T-helper 17 cell (primary cell): ENCODE measurements at places on chromosomes 3 and 15.

DNA sequence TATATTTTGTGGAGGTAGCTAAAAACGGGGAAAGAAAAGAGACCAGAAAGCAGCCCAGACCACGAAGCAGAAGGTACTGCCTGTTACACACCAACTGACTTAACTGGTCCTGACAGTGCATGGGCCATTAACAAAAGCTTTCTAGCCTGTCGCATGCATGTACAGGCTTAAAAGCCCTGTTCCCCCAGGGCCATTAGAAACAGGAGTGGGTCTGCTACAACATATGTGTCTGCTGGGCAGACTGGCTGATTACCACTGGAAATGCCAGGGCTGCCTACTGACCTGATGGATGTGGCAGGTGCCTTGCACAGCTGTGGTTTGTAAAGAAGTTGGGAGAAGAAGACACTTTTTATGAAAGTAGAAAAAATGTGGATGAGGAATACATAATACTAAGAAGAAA, 137.4 kb downstream of the GAP43 start:
- no peak for DNase-seq

DNA sequence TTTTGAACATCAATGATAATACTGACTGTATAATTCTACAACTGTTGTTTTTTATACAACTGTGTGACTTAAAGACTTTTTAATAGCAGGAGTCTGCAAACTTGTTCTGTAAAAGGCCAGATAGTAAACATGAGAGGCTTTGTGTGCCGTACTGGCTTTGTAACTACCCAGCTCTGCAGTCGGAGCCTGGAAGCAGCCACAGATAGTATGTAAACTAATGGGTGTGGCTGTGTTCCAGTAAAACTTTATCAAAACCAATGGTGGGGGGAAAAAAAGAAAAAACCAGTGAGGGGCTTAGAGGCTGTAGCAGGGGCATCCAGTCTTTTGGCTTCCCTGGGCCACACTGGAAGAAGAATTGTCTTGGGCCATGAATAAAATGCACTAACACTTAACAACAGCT, 11.9 kb downstream of the ASB7 start:
- DNase-seq = no peak

DNA sequence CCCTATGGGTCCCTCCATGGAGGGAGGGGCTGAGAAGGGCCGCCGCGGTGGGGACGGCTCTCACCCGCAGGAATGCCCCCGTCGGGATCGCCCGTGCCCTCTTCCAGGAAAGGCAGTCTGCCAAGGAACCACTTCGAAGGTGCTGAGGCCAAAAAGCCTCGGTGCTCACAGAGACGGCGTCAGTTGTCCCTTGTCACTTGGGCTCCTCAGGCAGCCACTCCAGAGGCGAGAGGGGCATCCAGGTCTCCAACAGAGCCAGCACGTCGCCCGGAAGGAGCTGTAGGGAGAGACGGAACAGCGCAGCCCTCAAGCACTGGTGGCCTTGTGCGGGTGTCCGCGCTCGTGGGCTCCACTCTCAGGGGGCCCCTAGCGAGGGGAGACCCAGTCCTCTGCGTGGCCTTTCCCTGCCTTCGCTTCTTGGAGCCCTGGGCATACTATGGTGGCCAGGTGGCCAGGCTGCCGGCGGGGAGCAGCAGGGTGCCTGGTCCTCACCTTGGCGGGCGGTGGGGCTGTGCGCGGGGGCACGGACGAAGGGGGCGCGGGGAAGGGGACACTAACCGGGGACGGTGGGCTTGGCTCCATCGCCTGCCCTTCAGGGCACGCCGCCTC, 994 bp downstream of the MESP1 start:
- DNase-seq = no peak

GRCh38 chr3:50623840-50624474, 7.0 kb downstream of the MAPKAPK3 start:
- DNase-seq = no peak

- no peak for DNase-seq
Observed at GRCh38 chr3:107512108-107512507, 10.7 kb upstream of the BBX start.

DNA sequence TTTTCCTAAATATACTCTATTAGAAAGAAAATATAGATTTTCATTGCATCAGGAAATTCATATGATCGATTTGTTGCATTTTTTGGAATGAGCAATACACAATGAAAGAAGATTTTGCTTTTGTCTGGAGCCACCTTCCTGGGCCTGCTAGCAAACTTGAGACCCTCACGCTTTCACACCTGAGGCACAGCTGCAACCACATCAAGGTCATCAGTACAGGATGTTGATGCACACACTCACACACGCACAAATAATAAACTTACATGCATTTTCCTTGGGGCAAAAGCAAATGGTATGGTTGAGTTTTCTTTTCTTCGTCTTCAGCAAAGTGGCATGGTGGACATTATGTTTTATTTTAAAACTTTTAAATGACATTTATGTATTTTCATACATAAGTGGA, 64.8 kb upstream of the SATB1 start:
- no peak for DNase-seq

- no peak for DNase-seq
Observed at GRCh38 chr3:45311953-45312801, 76.2 kb upstream of the LARS2 start.

- DNase-seq = no peak
Observed at GRCh38 chr15:85479071-85479647, 98.8 kb downstream of the AKAP13 start.

GRCh38 chr3:196162679-196163078, 48.5 kb downstream of the ZDHHC19 start:
- no peak for DNase-seq

GRCh38 chr3:144431134-144431533, 459.5 kb downstream of the DIPK2A start:
- no peak for DNase-seq

DNA sequence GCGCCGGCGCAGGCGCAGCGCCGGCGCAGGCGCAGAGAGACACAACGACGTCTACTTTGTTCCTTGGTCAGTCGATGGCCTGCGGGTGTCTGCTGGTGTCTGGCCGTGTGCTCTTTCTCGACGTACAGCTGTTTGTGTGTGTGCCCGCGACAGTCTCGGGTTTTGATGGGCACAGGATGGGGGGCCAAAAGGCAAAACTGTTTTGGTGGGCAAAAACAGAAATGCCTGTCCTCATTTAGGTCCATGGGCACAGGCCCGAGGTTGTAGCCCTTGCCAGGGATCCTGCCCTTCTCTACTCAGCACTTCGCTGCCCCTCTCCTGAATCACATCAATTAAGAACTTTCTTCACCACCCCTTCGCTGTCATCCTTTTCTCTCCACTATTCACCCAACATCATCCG, 184.8 kb upstream of the CHL1 start:
- no peak for DNase-seq

- no peak for DNase-seq
Observed at GRCh38 chr15:29962407-29962806, 120.3 kb upstream of the GOLGA8J start.

DNA sequence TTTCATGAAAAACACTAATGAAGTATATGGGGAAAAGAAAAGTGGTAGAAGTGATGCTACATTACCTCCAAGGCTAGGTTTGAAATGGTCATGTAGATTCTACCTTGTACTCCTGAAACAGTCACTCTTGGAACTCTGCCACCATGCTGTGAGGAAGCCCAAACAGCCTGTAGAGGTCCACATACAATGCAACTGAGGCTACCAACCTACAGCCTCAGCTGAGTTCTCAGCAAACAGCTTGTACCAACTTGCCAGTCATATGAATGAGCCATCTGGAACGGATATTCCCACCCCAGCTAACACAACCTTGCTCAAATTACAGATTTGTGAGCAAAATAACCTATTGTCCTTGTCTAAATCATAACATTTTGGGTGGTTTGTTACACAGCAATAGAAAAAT, 193.5 kb downstream of the ULK4 start:
- DNase-seq = no peak

GRCh38 chr15:90648137-90649070, 68.7 kb upstream of the BLM start:
- no peak for DNase-seq

- DNase-seq = no peak
Observed at GRCh38 chr3:13307041-13307440, 113.1 kb downstream of the NUP210 start.

DNA sequence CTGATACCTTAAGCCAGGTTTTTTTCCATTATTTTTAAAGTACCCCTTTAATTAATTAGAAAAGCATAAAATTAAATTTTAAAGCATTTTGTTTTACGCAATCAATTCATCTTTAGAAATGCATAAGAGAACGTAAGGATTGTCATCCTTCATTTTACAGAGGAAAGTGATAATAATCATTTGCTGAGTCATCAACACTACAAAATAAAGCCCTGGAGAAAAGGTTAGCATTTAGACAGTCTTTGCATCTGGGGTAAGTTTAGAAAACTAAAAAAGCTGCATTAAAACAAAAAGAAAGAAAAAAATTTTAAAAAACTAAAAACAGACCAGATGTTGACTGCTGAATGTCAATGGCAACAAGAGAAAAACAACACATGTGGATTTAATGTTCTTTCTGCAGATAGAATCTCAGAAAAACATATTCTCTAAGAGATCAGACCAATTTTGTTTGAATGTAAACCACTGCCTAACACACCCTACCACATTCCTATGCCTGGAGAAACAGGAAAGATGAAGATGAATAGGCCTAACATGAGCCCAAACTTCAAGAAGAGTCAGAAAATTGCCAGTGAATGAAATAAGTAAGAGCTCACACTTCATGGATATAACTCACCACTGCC, 59.9 kb downstream of the SUCNR1 start:
- no peak for DNase-seq

GRCh38 chr3:54818486-54818885, 109.4 kb downstream of the LRTM1 start:
- no peak for DNase-seq

GRCh38 chr3:118766306-118766669, 268.4 kb downstream of the IGSF11 start:
- DNase-seq = no peak

DNA sequence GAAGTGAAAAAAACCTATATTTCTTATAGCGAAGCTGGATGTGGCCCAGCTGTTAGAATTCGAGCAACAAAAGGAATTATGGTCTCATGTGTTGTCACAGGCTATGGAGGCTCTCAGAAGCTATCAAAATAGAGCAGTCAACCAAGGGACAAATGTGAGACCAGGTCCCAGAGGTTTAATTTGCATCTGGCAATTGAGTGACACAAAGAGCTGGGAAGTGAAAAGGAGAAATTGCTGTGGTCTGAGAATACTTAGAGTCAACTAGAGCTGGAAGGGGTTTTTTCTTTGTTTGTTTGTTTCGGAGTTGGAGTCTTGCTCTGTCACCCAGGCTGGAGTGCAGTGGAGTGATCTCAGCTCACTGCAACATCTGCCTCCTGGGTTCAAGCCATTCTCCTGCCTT, 61.3 kb upstream of the SMAD3 start:
- DNase-seq = no peak

- DNase-seq = no peak
Observed at GRCh38 chr15:82875411-82876003, 66.1 kb downstream of the WHAMM start.
